ENCODE measurements at places on chromosomes 12 and 14.

DNA sequence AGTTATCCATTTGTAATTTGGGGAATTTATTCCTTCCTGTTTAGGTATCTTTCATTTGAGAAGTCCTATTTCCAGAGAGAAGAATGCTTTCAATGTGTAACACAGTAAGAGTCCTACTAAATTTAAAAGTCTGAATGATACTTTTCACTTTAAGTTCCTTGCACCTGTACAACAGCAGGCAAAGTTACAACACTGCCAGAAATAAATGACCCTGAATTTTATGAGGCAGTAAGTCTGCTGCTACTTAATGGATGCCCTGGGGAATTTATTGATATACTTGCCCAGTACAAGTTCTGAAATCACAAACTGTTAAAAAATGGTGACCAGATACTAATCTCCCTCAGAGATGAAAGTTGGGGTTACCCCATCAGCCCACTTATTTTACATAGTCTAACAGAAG is 53.1 kb downstream of the NTS start:
- no peak for DNase-seq

DNA sequence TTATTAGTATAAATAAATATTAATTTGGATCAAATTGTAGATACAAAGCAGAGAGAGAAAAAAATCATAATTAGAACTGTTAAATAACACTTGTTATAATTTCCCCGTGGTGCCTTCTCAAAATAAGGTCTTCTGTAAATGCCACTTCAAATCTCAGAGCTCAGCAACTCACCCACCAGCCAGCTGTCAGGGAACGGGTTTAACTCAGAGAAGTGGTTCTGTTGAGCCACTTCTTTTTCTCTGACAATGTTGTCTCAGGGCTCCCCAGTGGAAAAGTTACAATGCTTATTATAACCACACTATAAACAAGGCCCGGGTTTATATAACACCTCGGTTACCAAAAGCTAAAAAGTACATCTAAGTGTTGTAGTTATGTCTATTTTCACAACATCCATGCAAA is 452.6 kb downstream of the GLT1D1 start:
- DNase-seq = no peak

- no peak for DNase-seq
Measured at GRCh38 chr12:109346920-109347319, 780 bp upstream of the MYO1H start.

GRCh38 chr12:54459355-54459754 is 14.0 kb downstream of the GTSF1 start:
- no peak for DNase-seq

DNA sequence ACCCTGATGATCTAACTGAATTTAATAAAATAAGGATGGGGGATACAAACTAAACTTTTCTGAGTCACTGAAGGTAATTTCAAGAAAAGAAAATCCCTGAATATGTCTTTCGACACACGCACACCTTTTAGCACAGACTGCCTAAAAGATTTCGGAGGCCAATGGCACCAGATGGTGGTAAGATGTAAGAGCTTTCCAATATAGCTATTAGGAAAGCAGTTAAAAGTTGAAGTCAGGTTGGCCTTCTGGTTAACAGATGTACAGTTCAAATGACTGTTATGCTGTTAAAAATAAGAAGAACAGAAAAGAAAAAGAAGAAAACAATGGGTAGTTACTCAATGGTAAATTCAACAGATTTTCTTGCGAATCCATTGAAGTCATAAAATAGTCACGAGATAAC is 80.7 kb upstream of the KRR1 start:
- no peak for DNase-seq

DNA sequence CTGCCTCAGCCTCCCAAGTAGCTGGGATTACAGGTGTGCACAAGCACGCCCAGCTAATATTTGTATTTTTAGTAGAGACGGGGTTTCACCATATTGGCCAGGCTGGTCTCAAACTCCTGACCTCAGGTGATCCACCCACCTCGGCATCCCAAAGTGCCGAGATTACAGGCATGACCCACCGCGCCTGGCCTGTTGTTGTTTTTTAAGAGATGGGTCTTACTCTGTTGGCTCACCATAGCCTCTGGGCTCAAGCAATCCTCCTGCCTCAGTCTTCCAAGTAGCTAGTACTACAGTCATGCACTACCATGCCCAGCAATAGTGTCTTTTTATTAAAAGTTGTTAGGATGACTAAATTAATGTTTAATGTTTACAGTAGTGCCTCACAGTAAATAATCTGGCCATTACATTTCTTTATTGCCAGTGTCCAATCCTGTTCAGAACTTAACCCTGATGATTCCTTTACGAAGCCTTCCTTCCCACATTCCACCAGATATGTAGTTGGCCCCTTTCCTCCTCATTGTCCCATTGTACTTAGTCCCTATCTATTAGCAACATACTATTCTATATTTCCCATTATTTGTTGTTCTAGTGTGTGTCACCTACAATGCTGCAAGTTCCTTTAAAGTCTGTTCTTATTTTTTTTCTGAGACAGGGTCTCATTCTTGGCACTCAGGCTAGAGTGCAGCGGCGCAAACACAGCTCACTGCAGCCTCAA is 8.8 kb upstream of the SMARCC2 start:
- DNase-seq = no peak

GRCh38 chr12:108856428-108857157 is 790 bp downstream of the SSH1 start:
- peak; percentile 41 for DNase-seq

- DNase-seq = no peak
Measured at GRCh38 chr12:51683763-51684357, 92.8 kb downstream of the SCN8A start.

- no peak for DNase-seq
Measured at GRCh38 chr12:110971189-110971920, 51.0 kb upstream of the MYL2 start.

DNA sequence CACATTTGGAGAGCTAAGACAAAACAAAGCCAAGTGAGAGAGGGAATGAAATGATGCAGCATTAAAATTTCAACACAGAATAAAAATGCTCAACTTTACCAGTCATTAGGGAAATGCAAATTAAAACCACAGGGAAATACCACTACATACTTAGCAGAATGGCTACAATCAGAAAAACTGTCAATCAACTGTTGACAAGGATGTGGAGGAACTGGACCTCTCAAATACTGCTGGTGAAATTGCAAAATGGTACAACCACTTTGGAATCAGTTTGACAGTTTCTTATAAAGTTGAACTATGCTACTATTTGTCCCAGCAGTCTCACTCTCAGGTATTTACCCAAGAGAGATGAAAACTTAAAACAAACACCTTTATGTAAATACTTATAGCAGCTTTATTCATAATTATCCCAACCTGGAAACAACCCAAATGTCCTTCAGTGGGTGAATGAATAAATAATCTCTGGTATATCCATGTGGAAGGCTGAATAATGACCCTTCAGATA is 43.8 kb upstream of the KTN1 start:
- DNase-seq = no peak

GRCh38 chr14:100526057-100526456 is 61.2 kb downstream of the BEGAIN start:
- DNase-seq = no peak

- no peak for DNase-seq
Measured at GRCh38 chr14:76056128-76056527, 70.6 kb downstream of the IFT43 start.

DNA sequence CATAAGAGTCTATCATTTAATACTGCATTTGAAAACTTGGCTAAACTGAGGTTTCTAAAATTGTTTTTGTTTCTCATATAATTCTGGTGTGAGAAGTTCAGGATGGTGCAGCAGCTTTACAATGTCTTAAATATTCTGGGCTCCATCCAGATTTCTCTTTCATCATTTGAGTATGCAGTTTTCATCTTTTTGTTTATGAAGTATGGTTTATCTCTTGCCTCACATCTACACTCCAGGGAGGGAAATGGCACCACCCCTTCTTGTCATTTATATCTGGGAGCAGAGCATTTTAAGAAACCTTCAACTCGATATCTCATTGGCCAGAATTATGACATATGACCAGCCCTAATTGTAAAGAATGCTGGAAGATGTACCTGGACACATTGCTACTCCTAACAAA is 24.3 kb downstream of the GEMIN2 start:
- no peak for DNase-seq

DNA sequence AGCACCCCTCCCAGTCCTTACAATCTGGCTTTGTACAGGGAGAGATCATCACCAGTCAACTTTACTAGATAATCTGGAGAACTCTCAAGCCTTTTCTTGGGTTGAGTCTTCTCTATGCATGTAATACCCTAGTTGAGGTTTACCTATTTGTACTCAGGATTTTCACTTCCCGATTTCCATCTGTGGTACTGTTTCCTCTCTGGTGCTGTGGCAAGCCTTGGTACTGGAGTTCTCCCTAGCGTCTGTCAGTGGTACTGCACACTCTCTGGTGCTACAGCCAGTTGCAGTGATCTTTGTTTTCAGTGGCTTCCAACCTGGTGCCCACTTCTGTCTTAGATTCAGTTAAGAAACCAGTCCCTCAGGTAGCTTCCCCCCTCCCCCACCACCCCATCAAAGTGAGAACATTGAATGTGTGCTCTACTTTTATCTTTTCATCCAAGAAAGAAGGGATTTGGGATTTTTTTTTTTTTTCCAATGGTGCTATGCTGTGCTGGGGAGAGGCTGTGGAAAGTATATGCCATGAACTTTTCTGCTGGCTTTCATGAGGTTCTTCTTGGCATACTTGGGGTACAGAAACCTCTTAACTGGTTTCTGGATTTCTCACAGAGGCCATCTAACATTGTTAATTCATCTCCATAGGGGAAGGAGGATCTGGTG is 69.4 kb upstream of the EVL start:
- peak; percentile 78 for DNase-seq

DNA sequence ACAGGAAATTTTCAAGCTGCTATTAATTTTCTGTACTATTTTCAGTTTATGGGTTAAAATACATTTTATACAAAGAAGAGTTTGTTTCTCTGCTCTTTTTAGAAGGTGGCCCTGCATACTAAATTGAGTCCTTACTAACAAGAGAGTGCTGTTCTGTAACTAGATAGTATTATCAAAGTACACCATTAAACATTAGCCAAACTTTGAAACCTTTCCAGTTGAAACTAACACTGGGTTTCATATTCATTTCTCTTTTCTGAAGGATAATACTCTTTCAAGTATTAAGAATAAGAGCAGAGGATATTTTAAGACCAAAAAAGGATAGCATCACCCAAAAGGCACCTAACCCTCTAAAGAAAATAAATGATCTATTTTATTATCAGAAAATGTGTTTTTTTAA is 47.2 kb downstream of the PEBP1 start:
- no peak for DNase-seq

DNA sequence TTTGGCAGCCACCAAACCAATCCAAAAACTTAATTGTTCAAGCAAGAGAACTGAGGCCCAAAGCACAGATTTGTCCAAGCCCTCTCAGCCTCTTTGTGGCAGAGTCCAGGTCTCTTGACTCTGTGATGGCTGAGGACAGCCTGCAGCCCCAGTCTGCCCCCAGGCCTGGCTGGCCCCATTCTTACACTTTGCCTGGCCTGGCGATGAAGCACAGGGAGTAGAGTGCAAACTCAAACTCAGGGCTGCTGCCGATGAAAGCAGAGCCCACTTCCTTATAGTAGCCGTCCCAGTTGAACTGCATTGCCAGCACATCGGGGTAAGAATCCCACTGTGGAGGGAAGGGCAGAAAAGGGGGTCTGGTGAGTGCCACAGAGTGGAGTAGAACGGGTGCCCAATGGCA is 5.6 kb upstream of the RPAP3 start:
- DNase-seq = no peak

- no peak for DNase-seq
Measured at GRCh38 chr14:66010695-66011094, 475.5 kb upstream of the CCDC196 start.

GRCh38 chr14:99768381-99768780 is 24.8 kb upstream of the EML1 start:
- DNase-seq = no peak

- no peak for DNase-seq
Measured at GRCh38 chr12:122187466-122187865, 4.5 kb downstream of the LRRC43 start.

DNA sequence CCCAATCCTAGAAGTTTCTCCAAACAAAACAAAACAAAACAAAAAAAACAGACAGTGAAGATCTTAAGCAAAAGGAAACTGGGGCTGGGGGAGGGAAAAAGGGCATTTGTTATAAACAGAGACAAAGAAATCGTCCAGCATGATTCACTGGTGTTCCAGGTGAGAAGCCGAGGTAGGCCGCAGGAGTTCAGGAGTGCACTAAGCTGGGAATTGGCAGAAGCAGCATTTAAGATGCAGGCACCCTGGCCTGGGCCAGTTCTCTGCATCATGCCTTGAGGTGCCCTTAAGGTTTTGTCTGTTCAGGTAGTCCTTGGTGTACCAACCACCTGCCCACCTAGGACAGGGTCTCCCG is 11.2 kb downstream of the TBX3 start:
- DNase-seq = no peak

GRCh38 chr12:123900871-123901376 is 71.7 kb downstream of the CCDC92 start:
- no peak for DNase-seq

GRCh38 chr14:55301437-55302121 is 30.4 kb downstream of the FBXO34 start:
- no peak for DNase-seq

DNA sequence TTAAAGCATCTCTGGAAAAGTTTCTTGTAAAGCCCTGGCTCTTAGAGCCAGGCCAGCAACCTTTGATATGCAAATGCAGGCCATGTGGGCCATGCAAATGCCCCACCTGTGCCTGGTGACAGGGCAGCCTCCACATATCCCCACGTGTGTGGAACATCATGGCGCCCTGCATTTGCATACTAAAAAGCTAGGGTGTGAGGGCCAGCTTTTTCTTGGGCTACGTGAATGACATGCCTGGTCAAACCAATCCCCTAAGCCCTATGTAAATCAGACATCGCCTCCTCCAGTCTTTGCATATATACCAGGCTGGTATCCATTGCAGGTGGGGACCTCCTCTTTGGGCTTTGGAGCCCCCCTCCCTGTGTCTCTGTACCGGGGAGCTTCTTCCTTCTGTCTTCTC is 6.4 kb downstream of the CSRP2 start:
- DNase-seq = no peak

DNA sequence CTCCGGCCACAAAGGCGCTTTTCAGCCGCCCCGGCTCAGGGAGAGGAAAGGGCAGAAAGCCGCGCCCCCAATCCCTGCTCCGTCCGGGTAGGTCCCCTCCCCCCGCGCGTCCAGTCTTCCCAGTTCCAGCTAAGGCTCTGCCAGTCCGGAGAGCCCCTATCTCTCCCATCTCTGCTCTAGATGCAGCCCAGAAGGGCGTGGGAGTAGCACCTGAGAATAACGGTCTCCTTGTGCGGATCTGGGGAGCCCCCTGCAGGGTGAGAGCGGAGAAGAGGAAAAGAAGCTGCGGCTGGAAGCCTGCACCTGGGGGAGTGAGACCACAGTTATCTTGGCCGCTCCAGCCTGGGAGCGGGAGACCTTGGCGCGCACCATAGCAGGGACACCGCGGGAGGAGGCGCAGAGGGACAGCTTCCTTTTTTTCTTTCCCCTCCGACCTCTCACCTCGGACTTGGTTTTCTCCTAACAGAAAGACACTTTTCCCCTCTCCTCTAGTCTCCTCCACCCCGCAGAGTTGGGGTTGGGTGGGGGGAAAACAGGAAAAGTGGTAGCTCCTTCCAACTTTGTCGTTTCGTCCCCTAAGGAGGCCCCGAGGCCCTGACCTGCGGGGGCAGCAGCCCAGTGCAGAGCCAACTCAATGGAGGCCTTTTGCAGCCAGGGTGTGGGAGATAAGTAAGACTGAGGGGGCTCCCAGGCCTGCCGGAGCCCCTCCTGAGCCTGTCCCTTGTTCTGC is 2.4 kb downstream of the DHH start:
- peak; percentile 56 for DNase-seq

GRCh38 chr14:81946375-81946774 is 412.7 kb upstream of the SEL1L start:
- no peak for DNase-seq

Data from stimulated activated naive B cell treated with anti-CD40 and anti-IgM and Interleukin-4, amounts not matched to agents 10 μg/mL and 1 μg/mL and 100 μg/mL, for 72 hours (primary cell).